ENCODE measurements at places on chromosomes 7 and 10.

- no peak for DNase-seq
Observed at GRCh38 chr10:91552274-91553095, 80.4 kb downstream of the PPP1R3C start.

DNA sequence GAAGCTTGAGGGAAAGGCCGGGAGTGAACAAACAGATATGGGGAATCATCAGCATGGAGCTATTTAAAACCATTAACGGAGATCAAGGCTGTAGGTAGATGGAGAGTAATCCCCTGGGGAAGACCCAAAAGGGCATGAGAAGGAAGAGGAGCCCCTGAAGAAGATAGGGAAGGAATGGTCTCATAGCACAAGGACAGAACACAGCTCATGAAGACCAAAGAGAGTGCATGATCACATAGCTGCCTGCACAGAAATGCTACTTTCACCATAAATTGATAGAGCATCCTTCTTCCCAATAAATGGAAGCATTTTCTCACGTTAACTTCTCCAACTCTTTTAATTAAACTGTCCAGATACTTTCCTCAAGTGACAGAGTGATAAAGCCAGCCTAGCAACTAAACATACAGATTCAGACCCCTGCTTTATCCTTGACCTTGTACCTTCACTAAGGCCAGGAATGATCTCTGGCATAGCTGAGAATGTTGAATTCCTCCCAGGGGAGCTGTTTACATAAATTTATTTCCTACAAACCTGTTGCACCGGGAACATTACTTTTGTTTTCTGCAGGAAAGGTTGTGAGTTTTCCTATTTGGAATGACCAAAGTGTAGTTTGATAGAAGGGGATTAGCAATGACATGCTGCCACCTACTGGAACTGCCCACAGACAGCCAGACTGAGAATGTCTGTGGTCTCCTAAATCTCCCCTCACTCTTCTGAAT lies 110.8 kb upstream of the LRGUK start:
- DNase-seq: peak; percentile 23

DNA sequence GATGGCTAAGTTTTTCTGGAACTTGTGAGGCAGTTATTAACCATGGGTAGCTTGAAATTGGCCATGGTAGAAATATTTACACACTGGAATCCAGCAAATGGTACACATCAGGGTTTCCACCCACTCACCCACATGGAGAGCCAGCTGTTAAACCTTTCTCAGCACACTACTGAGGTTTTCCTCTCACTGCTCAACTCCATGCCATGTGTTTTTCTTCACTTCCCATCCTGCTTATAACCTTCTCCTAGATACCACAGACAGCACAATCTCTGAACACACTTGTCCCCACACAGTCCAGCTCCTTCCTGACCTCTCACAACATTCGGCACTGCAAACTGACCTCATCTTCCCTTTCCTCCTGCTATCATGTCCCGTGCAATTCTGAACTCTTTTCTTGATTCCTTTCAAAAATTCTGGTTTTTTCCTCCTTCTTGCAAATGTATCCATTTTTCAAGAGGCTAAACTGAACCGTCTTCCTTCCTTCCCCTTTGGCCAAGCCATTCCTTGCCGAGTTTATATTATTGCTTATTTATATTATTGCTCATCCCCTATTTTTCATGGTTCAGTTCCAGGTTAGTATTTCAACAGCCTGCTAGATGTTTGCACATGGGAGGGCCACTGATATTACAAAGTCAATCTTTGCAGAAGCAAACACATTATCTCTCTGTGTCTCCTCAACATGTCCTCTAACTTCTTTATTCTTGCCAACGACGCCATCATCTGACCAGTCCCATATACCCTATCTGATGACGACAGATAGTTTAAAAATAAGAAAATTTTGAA lies 606.4 kb downstream of the SORCS1 start:
- DNase-seq: no peak

GRCh38 chr7:50335795-50336754 lies 31.6 kb downstream of the IKZF1 start:
- peak; percentile 46 for DNase-seq

GRCh38 chr7:141122736-141123135 lies 48.9 kb downstream of the TMEM178B start:
- no peak for DNase-seq
